BJ (cell line): ENCODE measurements at places on chromosomes 6 and 20.

GRCh38 chr6:15906420-15907016, 222.4 kb upstream of the MYLIP start:
- DNase-seq, result no peak

DNA sequence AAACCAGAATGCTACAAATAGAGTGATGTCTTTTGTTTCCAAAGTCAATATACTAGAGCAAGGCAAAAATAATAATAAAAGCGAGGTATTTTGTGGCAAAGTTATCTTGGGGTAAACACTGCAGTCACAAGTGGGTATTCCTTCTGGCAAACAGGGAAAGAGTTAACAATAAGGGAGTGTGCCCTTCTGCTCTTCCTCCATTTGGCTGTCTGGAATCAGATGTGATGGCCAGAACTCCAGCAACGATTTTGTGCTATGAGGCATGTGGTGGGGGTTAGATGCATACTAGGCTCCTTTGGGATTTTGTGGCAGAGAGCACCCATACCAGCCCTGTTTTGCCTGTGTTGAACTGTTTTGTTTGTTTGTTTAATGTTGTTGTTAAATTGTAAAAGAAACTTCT, 2.4 kb upstream of the SLC52A3 start:
- DNase-seq, result no peak

DNA sequence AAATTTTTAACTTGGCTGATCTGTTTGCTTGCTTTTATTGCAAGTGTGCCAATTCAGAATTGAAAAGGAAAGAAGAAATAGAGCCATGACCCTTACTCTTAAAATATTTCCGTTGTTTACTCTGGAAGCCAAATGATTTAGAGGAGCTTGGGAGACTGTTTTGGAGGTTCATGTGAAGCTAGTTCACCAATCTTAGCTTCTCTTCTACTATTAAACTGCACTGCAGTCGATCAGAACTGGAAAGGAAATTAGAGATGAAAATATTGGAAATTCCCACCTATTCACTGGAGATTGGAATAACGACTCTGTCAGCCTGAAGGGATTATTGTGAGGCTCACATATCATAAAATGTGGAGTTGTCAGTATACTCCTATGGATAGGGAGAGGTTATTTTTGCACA, 81.8 kb downstream of the MLIP start:
- DNase-seq, result no peak

GRCh38 chr6:25005010-25005409, 69.2 kb upstream of the RIPOR2 start:
- no peak for DNase-seq

DNA sequence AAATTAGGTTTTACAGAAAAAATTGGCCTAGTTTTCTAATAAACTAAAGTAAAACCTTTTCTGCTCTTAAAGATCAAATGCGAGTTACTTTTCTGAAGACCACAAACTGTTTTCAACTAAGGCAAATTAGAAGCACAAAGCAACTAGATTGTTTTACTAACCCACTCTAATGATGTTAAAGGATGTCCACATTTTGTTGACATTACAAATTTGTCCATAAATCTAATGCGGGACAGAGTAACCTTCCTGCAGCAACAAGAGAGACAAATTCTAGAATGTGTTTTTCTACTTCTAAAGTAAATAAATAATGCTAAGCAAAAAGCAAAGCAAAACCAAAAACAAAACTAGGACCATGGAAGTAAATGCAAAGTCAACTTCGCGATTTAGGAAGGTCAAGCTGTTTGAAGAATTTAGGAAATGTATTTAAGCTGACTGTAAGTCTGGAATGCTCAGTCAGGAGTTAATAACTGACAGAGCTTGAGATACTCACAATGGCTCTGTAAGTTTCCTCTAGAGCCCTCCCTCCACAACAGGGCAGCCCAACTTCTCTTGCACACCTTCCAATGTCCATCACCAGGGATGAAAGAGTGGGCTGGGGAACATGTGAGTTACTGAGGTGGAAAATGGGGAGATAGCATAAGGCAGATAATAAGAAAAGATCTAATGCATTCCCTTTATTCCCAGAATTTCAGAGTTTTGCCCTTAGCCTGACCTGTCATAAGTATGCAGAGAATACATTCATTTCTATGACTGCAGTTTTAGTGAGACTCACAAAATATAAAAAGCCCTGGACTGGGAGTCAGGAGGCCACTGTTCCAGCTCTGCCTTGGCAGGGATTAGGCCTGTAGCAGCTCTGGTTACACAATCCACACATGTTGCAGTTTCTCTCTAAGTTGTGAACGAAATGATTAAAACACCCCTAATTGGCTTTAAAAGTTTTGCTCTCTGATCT, 158.8 kb downstream of the FOXA2 start:
- no peak for DNase-seq
